ENCODE measurements at places on chromosomes 3 and 15. TPM values are rescaled to one million over a fixed set of nuclear protein-coding genes. Genes with fewer than 3 reads are reported as not detected.

SUSD5 gene
- 4.0 TPM for total RNA-seq

TIMP4 gene
- total RNA-seq, result 17.0 TPM

CDC25A gene
- total RNA-seq, result 0.43 TPM

SCG5 gene
- total RNA-seq, result 5.6 TPM

NR2E3 gene
- 0.19 TPM for total RNA-seq

DAZL gene
- total RNA-seq, result not detected

PP2D1 gene
- not detected for total RNA-seq

ZNF501 gene
- total RNA-seq, result 8.1 TPM

CCR1 gene
- total RNA-seq, result 12.0 TPM

ASB14 gene
- total RNA-seq, result not detected

ARNT2 gene
- total RNA-seq, result 3.7 TPM

GCNT3 gene
- not detected for total RNA-seq
